ENCODE measurements at places on chromosomes 16 and 17.

DNA sequence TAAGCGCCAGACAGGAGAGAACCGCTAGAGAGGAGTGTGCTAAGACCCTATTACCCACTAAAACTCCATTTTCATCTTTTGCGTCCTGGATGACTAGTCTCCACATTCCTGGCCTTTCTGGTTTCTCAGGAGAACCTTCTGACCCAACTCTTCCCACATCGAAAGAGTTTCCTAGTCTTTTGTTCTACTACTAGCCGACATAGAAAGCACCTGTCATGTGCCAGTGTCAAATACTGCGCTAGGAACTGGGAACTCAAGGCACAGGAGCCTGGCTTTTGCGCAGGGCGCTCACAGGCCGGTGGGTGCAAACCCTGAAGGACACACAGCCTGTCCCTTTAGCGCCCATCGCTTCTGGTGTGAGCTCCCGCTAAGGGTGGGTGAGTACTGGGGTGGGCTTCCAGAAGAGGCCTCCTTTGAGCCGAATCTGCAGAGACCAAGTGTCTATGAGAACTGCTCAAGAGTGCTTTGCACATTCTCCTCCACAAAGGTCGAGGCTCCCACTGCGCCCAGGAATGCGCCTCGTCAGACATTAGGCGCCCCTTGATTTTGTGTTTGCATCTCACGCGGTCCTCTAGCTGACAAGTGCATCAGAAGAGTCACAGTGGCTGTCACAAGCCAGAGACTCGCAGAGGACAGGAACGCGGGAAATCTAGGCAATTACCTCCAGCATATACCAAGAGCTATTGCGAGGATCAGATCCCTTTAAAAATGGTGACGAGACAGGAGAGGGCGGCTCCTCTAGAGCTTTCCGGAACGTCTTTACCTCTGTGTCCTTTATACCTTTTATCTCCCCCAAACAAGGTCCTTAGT is 2.0 kb upstream of the PSMB3 start:
- no peak for DNase-seq

GRCh38 chr16:49697631-49698452 is 158.1 kb downstream of the ZNF423 start:
- DNase-seq, result no peak

GRCh38 chr17:49834118-49834743 is 13.6 kb downstream of the TAC4 start:
- no peak for DNase-seq

DNA sequence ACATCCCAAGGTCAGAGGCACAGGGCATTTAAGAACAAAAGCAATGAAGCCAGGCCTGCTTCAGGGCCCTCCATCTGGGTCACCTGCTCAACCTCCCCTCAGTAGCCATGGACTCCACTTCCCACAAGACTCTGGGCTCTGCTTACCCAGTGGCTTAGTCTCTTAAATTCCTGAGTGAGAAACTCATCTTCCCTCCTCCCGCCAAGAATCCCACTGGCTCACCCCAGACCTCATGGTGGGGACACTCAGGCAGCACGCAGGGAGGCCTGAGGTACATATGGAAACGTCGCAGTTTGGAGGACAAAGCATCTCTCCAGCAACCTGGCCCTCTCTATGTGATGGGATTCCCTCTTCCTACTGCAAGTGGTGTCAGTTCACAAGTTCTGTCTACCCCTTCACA is 326.7 kb upstream of the CDH5 start:
- DNase-seq, result no peak

- DNase-seq, result no peak
Measured at GRCh38 chr16:2822158-2822495, 5.1 kb downstream of the PRSS21 start.

GRCh38 chr17:40699371-40699770 is 4.2 kb downstream of the KRT24 start:
- no peak for DNase-seq

GRCh38 chr16:49503256-49504022 is 129.8 kb downstream of the C16orf78 start:
- DNase-seq, result peak; percentile 80

DNA sequence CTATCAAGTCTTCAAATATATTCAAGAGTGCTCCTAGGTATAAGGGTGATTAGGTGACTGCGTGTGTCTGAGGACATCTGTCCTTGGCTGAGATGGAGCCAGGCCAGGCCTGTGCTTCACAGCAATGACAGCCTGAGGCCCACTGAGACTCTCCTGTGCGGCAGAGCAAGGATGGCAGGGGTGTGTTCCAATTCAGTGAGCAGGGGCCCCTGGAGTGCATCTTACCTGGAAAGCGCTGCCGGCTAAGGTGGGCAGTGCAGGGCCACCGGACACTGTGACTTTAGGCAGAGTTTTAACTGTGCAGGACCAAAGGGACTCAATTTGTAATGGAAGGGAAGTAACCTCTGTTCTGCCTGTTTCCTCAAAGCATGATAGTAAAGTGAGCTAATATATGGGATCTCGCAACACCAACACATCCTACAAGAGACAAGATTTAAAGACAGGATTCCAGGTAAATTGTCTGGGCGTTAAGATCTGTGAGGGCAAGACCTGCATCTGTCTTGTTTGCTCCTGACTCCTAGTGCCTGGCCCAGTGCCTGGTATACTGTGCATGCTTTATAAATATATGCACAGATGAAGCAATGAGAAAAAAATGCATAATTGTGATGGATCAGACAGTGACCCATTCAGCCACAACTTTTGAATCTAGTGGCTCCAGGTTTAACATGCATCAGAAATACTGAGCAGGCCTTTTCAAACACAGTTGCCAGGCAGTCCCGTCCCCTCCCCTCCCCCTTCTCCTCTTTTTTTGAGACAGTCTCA is 86.7 kb downstream of the MRC2 start:
- DNase-seq, result no peak

DNA sequence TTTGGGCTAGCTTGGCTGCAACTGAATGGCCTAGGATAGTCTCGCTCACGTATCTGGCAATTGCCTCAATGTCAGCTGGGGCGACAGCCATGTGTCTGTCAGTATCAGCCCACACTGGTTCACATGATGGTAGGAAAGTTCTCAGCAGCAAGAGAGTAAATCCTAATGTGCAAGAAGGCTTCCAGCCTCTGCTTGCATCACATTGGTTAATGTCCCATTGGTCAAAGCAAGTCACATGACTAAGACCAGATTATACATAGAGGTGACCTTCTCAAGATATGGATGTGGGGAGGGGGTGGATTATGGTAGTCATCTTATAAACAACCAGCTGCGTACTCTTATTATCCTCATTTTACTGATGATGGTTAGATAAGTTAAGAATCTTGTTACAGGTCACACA is 31.0 kb downstream of the CHP2 start:
- DNase-seq, result no peak

GRCh38 chr16:87371261-87371866 is 12.2 kb downstream of the FBXO31 start:
- DNase-seq, result no peak

DNA sequence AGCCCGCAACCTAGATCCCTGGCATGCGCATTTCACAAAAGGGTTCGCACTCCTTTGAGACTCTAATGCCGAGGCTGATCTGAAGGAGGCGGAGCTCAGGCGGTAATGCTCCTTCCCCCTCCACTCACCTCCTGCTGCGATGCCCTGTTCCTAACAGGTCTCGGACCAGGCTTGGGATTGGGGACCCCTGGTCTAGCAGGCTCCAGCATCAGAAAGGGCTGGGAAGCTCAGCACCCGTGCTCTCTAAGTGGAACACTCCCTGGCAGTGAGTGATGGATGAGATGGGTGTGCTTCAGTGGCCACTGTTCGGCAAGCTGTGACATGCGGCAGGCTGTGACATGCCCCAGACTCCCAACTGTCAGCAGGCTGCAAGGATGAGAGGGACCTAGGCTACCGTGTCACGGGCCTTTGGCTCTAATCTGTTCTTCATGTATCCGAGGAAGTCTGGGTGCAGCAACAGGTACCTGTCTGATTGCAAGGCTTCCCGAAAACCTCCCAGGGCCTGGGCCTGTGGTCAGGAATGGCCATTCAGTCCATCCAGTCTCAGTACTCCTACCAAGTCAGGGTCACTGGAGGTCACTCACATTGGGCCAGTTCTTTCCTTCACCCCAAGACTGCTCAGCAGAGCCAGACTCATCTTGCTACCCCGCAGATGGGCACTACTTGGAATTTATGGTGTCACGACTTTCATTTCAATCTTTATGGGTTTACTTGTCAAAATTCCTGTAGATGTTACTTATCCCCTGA is 1.3 kb upstream of the ST6GALNAC2 start:
- no peak for DNase-seq

DNA sequence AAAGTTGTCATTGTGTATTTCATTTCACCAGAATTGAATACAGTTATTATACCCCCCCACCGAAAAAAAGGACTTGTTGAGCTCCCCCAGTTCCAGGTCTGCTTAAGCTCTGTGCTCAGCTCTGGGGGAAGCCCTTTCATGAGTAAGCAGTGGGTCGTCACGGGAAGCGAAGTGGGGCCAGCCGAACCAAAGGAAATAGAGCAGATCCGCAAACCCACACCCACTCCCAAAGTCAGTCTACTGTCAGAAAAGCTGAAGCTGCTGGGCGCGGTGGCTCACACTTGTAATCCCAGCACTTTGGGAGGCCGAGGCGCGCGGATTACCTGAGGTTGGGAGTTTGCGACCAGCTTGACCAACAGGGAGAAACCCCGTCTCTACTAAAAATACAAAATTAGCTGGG is 50.1 kb downstream of the PECAM1 start:
- DNase-seq, result no peak
